ENCODE measurements at places on chromosomes 1 and 21.
A peak's percentile ranks its signal among the peaks of the same experiment; 100 is the strongest.

DNA sequence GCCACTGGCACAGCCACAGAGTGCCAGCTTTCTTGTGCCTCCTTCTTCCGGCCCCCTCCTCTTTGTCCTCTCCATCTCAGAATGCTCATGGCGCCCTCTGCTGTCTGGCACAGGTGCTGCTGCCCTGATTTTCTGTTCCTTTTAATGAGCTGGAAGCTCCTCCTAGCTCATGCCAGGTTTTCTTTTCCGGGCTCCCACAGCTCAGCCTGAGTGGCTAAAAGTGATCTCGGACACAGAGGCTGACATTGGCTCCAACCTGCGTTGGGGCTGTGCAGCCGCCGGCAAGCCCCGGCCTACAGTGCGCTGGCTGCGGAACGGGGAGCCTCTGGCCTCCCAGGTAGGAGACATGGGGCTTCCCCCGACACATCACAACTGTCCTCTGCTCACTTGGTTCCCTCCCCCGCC is 18.7 kb downstream of the CNTN2 start:
- DNase-seq: peak; percentile 62

GRCh38 chr1:206035027-206035426 is 11.3 kb upstream of the CTSE start:
- no peak for DNase-seq

GRCh38 chr1:48216941-48217340 is 5.6 kb upstream of the SLC5A9 start:
- no peak for DNase-seq

DNA sequence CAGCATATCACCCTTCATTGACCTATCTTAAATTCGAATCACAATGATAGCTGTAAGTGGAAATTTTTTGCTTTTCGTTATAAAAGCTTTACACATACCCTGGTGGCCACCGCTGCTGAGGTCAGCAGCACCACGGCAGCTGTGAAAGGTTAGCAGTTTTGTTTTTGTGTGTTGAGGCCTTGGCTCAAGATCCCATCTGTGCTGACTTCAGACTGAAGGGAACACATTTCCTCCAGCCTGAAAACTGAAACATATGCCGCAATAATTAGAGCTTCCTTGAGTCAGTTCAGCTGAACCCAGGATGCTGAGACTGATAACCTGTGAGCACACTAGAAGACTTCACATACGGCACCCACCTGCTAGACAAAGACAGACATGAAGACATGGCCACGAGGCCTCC is 103.0 kb downstream of the SMYD3 start:
- no peak for DNase-seq

GRCh38 chr1:8312235-8313218 is 5.4 kb upstream of the SLC45A1 start:
- no peak for DNase-seq

DNA sequence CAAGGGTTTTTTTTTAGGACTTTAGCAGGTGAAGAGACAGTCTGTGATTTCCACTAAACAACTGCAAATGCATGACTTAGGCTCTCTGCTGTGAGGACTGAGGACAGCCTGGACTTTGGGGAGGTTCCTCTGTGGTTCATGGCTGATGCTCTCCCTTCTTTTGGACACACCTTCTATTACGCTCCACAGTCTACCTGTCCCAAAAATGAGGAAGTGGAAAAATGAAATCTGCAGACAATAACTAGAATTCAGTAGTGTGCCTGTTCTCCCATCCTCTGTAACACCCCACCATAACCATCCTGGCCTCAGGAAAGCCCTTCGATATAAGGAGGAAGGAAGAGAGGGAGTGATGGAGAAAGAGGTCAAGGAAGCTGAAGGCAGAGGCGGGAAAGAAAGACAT is 68.7 kb downstream of the NTPCR start:
- no peak for DNase-seq

- no peak for DNase-seq
Measured at GRCh38 chr1:63319046-63320021, 3.0 kb upstream of the FOXD3 start.

- DNase-seq: no peak
Measured at GRCh38 chr1:192442736-192443135, 125.9 kb downstream of the RGS21 start.

DNA sequence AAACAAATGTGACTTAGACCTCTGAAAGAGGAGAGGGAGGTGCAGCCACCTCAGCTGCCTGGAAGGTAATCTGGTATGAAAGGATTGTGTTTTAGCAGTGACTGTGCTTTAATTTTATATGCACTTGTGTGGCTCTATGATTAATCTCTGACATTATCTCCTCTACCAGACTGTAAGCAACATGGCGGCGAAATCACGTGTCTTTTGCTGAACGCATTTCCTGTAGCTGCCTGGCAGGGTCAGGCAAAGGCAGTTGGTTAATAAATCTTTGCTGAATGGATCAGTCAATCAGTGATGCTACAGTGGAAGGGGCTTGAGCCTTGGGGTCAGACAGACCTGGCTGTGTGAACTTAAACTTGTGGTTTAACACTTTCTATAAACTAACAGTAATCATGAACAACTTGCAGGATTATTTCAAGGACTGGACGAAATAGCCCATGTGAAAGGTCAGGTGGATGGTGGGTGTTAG is 96.9 kb downstream of the ADSS2 start:
- no peak for DNase-seq

DNA sequence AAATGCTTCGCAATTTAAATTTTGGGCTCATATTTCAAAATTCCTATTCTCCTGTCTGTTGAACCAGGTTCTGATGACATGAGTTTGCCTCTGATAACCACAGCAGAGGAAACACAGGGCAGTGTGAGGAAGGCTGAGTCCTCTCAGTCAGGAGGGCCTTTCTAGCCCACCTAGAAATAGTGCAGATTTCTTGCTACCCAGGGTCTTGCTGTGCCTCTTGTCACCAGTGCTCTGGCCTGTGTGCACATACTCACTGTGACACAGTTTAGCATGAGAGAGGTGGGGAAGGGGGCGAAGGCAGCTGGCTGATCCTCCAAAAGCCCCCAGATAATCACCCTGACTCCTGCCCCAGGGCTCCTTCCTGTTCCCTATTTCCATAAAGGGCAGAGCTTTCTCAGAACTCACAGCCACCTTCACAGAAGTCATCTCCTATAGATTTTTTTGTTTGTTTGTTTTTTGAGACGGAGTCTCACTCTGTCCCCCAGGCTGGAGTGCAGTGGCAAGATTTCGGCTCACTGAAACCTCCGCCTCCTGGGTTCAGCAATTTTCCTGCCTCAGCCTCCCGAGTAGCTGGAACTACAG is 23.7 kb downstream of the ERRFI1 start:
- DNase-seq: no peak

DNA sequence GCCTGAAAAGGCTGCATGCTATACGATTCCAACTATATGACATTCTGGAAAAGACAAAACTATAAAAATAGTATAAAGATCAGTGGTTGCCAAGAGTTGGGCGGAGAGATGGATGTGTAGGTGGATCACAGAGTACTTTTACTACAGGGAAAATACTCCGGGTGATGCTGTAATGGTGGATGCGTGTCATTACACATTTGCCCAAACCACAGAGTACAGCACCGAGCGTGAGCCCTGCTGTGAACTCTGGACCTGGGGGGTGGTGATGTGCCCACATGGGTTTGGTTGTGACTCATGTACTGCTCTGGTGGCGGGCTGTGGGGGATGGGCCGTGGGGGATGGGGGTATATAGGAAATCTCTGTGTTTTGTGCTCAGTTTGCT is 162.7 kb upstream of the COL6A1 start:
- peak; percentile 51 for DNase-seq

- no peak for DNase-seq
Measured at GRCh38 chr1:19329611-19330010, 17.5 kb downstream of the SLC66A1 start.

DNA sequence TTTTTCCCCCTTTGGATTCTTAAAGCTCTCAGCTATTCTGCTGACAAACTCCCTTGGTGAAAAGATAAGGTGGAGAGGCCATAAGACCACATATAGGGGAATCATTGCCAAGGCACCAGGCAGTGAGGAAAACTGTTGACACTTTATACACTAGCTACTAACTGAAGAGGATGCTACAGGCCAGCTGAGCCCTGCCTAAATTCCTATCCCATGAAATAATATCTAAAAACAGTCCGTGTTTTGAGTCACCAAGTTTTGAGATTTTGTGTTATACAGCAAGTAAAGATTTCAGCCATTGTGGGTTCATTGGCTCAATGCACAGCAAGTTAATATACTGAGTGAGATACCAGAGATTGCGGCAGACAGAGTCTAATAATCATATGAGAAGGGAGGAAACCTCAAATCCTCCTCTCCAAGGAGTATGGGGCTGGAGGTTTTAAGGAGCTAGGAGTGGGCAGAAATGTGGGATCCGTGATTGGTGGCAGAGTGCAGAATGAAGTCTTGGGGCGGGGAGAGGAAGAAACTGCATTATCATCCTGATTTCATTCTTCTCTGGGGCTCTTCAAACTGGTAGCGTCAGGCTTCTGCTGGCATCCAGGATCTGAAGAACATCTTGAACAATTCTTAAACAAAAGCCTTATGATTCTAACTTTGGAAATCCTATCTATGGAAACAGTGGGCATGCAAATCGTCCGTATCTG is 9.2 kb downstream of the CLDN8 start:
- peak; percentile 48 for DNase-seq

- no peak for DNase-seq
Measured at GRCh38 chr1:183831311-183831710, 26.4 kb downstream of the RGL1 start.

GRCh38 chr1:233439721-233440120 is 112.2 kb downstream of the MAP3K21 start:
- DNase-seq: no peak

- no peak for DNase-seq
Measured at GRCh38 chr21:42855171-42855936, 24.0 kb downstream of the WDR4 start.

DNA sequence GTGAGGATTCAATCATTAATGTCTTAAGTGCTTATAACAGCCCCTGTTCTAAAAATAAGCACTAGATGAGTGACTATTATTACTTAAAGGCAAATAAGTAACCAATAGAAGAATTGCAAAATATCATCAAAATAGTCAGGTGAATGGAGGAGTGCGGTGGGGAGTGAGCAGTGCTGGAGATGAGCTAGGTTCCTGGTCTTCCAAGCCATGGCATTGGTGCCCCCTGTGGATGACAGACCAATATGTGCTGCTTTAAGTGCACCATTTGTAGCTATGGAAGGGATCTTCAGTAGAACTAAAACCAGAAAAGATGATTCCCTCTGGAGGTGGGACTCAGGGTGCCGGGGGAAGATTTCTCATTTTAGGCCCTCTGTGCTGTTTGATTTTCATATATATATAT is 46.1 kb upstream of the SLC30A1 start:
- no peak for DNase-seq

- DNase-seq: no peak
Measured at GRCh38 chr1:44333376-44333775, 21.7 kb downstream of the ERI3 start.

GRCh38 chr1:221201773-221202172 is 322.5 kb downstream of the HLX start:
- no peak for DNase-seq

- DNase-seq: no peak
Measured at GRCh38 chr1:172293429-172293828, 127.1 kb upstream of the C1orf105 start.

GRCh38 chr1:60828944-60829343 is 253.4 kb upstream of the NFIA start:
- DNase-seq: no peak

GRCh38 chr1:22045604-22046228 is 6.8 kb upstream of the CDC42 start:
- DNase-seq: no peak

DNA sequence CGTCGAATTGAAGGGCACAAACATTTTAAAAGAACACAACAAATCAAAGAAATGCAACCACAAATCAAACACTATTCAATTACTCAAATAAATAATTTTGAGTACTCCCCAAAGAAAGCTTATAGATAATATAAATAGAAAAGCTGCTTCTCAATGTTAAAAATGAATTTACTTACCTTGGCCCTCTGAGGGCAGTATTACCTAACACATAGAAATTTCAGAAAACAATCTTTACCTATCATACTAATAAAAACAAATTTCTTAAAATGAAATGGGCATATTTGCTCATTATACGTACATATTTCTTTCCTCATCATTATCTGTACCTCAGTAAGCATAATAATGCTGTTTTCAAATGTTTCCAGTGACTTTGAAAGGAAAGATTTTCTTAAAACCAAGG is 141.8 kb downstream of the AKT3 start:
- DNase-seq: no peak

- no peak for DNase-seq
Measured at GRCh38 chr1:84834419-84835064, 58.5 kb downstream of the LPAR3 start.

- DNase-seq: no peak
Measured at GRCh38 chr1:11062965-11063401, 3.2 kb upstream of the SRM start.

DNA sequence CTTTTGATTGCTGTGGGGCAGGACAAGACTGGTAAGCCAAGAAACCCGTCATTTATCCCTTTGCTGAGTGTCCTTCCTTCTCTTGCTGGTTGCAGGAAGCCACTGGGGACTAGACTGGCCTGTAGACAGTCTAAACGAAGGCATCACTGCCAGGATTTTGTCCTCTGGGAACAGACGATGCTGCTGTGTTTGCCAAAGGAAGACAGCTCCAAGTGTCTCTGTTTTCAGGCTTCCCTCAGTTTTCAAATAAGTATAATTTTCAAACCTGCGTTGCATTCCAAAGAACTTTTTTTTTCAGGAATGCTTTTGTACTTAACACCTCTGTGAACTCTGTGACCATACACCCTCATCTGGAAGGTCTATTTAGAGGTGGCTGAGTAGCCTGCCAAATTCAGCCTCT is 269.4 kb downstream of the HLX start:
- DNase-seq: no peak

Data from A549 (cell line).